ENCODE measurements at places on chromosomes 7 and 10.

DNA sequence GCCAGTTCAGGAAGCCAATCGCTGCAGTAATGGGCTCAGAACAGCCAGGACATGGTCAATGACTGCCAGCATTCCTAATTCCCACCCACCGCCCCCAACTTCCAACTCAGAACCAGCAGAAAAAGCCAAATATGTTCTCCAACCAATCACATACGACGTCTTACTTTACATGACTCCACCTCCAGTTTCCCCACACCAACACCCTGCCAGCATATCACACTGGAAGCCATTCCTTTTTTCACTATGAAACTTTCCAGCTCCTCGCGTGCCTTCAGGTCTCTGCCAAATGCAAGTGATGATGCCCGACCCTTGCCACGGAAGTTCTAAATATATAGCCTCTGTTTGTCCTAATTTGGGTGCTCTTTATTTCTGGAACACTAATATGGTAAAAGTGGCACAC, 12.5 kb downstream of the NPS start:
- DNase-seq = no peak

GRCh38 chr7:131689662-131690234, 133.3 kb upstream of the PODXL start:
- no peak for DNase-seq

DNA sequence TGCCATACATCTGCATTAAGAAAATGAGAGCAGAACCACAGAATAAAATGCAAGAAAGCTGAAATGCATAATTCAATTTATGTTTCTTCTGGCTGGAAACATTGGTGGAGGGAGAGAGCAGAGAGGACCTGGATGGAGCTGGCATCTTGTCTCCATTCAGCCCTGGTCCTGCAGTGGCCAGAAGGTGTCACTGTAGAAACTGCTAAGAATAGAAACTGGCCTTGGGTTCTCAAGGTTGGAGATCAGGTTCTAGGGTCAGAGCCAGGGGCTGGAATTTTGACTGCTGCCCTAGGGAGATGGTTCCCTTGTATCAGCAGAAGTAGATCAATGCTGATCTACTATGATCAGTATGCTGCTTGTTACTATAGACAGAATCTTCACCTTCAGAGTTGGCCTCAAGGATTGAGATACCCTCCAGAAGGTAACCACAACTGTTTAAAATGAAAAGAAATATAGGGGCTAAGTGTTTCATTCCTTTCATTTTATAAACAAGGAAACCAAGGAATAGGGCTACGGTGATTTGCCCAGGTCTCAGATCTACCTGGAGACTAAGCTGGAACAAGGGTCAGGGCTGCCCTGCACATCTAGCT, 13.1 kb downstream of the TAS2R41 start:
- DNase-seq = peak; percentile 22

DNA sequence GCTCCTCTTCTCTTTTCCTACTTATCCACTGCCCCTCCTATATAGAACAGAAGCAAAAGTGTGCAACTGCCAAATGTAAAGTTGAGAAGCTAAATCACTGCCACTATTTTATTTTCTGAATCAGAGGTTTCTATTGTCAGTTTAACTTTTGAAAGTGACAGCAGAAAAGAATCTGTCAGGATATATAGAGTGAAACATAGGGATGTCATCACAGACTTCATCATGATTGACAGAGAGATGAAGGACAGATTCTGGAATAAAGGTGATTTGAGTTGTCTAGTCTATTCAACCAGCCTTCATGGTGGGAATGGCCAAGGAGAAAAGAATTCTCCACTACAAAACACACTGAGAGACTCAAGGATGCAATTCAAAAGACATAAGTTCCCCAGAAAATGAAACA, 19.9 kb downstream of the NEUROD6 start:
- DNase-seq = no peak

GRCh38 chr10:98314532-98315284, 46.7 kb upstream of the LOXL4 start:
- DNase-seq = no peak

GRCh38 chr7:24441314-24442027, 131.8 kb upstream of the PALS2 start:
- no peak for DNase-seq

GRCh38 chr7:22482503-22482902, 17.5 kb downstream of the STEAP1B start:
- no peak for DNase-seq

- no peak for DNase-seq
Observed at GRCh38 chr7:130515315-130516040, 23.6 kb downstream of the MEST start.

- peak; percentile 26 for DNase-seq
Observed at GRCh38 chr10:88260329-88261051, 322.6 kb downstream of the RNLS start.

- no peak for DNase-seq
Observed at GRCh38 chr7:115682507-115682906, 348.1 kb downstream of the TFEC start.

- peak; percentile 59 for DNase-seq
Observed at GRCh38 chr7:27149842-27150567, 2.4 kb downstream of the HOXA3 start.

DNA sequence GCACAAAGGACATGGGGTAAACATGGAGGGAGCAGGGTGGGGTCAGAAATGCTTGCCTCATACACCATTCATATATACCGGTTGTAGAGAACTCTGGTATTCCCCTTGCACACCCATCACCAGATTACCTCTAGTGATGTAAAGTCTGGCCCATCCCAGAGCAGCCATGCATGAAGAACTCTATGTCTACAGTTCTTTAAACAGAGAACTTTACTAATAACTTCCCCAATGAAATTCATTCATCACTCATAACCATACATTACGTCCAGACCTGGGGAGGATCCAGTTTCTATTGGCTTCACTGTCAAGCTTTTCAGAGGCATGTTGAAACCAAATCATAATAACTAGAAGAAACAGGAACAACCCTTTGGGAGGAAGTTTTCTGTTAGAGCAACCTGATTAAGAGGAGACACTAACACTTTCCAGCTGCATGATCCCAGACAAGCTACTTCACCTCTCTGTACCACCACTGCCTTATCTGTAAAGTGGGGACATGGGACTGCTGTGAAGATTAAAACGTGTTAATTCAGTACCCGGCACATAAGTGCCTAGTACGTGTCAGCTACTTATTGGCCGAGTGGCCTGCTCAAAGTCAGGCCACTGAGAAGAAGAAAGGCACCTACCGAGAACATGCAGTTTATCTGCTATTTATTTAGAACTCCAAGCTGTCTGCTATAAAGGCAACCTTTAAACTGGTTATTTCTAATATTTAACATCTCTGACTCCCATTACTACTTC, 59.7 kb downstream of the IGF2BP3 start:
- peak; percentile 54 for DNase-seq

DNA sequence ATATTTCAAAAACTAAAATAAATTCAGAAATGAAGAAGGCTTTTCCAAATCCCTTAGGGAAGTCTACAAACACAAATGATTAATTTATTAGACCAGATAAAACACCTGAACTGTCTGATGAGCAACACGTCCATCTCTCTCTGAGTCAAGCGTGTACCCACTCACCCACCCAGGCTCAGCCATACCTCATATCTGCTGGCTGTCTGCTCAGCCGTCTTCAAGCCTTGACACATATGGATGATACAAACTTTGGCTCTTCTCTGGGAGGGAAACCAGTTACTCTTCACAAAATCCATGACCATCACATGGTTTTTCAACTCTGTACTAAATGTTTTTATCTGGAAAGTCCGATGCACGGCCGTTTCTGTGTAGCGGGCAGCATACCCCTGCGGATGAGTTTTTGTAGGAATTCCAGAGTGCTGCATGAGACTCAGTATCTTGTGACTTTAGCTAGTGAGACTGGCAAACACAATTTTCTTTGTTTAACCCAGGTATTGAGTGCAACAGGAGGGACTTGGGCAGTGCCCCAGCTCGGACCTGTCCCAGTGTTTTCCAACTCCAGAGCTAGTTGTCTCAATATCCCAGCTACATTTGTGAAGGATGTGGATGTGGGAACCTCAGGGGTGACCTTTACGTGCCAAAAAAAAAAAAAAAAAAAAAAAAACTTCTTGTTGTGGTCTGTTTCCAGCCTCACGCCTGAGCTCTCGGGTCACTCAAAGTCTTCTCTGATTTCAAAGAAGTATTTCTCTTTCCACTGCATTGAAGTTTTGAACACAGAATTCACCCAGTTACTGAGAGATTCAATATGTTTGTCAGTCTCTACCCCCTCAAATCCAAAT, at the start of gene C10orf90:
Gene C10orf90 (minus strand): TSS at position 638 of the 839 bp plus-strand sequence. CDS start 213 bp downstream, at position 425.
- no peak for DNase-seq

- no peak for DNase-seq
Observed at GRCh38 chr7:99992330-99993038, 16.7 kb upstream of the AZGP1 start.

DNA sequence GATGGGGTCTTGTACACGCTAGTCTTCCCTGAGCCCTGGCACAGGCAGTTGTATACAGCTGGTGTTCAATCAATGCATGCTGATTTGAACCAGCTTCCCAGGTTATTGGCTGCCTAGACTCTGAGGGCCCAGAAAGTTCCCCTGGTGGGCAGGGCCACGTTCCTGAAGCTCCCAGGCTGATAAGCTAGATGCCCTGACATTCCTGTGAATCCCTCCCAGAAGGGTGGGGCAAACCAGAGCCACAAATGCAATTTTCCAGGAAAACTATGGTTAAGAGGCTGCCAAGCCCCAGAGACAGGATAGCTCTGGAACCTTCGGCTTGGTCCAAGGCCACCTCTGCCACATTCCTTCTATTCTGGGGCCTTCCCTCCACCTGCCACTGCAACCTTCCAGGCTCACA, 78.2 kb downstream of the FAM53B start:
- DNase-seq = no peak

- DNase-seq = peak; percentile 89
Observed at GRCh38 chr7:150378115-150378852, 846 bp upstream of the ZNF775 start.

GRCh38 chr7:56291-56913, 136.0 kb upstream of the FAM20C start:
- DNase-seq = no peak

GRCh38 chr7:111783854-111784253, 221.6 kb upstream of the IMMP2L start:
- no peak for DNase-seq

GRCh38 chr10:52621635-52622079, 150.9 kb downstream of the MBL2 start:
- DNase-seq = no peak

- DNase-seq = no peak
Observed at GRCh38 chr10:35690534-35690933, 48.4 kb upstream of the FZD8 start.

DNA sequence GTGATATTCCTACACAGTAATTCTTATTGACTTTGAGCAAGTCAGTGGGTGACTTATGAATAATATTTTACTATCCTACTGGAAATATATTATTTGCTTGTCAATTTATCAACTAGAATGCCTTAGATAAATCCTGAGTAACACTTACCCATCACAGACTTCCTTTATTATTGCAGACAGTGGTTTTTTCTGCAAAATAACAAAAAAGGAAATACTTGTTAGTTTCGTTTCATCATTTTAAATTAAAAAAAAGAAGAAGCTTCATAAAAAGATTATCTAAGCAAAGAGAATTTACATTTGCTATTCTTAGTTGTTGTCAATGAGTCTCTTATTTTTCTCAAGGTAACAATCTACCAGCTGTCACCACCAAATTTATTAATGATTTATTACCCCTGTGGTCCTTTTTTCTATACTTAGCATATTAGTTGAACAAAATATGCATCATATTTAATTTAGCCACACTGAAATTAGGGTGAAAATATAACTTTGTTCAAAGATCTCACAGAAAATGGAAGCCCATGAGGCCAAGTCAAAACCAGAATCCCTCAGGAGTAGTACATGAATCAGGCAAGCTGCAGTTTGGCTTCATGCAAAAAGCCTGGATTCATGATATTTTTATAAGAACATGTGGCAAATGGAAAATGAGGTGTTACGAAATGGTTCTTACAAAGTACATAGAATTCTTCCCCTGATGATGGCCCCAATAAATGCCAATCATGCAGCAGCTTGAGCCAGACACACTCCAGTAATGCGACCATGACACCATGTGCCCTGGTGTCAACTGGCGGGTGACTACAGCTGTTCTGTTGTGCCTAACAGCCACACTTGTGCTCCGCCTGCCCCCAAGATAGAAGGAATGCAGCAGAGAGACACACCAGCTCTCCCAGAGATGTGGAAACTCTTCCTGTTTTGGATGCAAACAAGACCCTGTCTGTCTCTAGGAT, 132.6 kb downstream of the ELMO1 start:
- DNase-seq = peak; percentile 50

DNA sequence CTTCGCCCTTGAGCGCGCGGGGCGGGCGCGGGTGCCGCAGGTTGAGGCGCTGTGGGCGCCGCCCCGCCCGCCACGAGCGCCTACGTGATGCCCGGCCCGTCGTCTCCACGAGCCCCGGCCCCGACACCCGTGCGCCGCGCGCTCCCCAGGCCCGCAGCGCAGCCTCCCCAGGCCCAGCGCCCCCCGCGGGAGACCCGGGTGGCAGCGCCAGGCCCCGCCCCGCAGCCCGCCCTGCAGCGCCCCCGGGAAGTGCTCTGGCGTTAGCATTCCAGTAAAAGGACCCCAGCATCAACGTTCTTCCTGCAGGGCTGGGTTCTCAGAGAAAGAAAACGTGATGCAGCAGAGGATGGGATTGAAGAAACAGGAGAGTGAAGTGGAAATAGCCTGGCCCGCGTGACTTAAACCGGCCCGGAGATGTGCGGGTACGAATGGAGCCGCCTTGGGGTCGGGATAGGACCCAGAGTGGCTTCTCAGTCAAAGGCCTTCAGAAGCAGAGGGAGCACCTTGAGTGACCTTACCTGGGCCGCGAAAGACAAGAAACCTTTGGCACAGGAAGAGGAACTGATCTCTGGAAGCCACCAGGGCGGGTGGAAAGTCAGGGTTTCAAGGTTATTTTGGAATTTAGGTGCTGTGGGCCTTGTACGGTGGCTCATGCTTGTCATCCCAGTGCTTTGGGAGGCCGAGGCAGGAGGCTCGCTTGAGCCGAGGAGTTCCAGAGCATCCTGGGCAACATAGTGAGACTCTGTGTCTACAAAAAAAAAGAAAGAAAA, 1.8 kb downstream of the PFKP start:
- peak; percentile 40 for DNase-seq

- DNase-seq = no peak
Observed at GRCh38 chr7:78605119-78605518, 806.5 kb downstream of the PHTF2 start.

DNA sequence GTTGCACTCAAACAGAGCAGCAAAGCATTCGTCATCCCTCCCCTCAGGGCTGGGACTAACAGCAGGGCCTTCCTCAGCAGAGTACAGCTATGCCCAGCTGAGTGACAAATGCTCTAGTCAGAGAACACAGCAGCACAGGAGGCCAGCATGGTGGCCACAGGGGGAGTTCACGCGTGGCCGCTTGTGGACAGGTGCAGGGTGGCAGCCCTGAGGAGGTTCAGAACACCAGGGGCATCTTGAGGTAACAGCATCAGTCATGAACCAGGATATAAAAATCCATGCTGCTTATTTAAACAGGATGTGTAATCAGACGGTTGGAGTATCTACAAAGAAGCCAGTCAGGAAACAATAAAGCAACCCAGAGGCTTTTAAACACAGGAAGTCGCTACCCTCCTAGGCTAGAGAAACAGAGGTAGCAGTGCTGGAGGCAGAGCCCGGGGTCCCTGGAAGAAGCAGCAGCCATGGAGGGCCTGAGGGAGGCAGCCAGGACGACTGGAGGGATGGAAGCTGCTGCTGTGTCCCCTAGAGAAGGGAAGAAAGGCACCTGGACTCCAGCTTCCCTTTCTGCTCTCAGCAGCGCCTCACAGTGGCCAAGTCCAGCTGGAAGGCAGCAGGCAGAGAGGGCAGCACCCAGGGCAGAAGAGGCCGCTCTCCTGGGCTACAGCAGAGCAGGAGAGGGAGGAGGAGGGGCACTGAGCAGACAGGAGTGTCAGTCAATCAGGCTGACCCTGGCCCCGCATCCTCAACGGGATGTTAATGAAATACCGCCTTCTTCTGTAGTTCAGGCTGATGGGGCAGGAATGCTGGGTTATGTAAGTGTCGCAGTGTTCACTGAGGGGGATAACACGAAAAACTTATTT, 70.8 kb upstream of the UCN3 start:
- peak; percentile 59 for DNase-seq
